ENCODE measurements at places on chromosomes 7 and 10. TPM values are rescaled to one million over a fixed set of nuclear protein-coding genes. Genes with fewer than 3 reads are reported as not detected.

RHOBTB1 gene
- total RNA-seq = 4.3 TPM

MYL10 gene
- total RNA-seq = not detected

BEND7 gene
- total RNA-seq = 33.2 TPM

TAF3 gene
- 5.8 TPM for total RNA-seq

SFXN4 gene
- total RNA-seq = 30.8 TPM

HYAL4 gene
- total RNA-seq = not detected

ZKSCAN1 gene
- 133 TPM for total RNA-seq

EGR2 gene
- total RNA-seq = 1.1 TPM

OR2AE1 gene
- not detected for total RNA-seq

AFAP1L2 gene
- total RNA-seq = 8.9 TPM

UCMA gene
- not detected for total RNA-seq

SLC13A1 gene
- 2.6 TPM for total RNA-seq

PWWP2B gene
- total RNA-seq = 55.3 TPM

MINDY4 gene
- total RNA-seq = 3.8 TPM

PNLIPRP3 gene
- not detected for total RNA-seq

CALCR gene
- not detected for total RNA-seq

GTF2IRD2 gene
- total RNA-seq = 17.3 TPM

SLC26A3 gene
- total RNA-seq = 3,814 TPM

GRCh38 chr7:103795107-103795506 lies 194.4 kb downstream of the RELN start:
- no peak for DNase-seq

DNA sequence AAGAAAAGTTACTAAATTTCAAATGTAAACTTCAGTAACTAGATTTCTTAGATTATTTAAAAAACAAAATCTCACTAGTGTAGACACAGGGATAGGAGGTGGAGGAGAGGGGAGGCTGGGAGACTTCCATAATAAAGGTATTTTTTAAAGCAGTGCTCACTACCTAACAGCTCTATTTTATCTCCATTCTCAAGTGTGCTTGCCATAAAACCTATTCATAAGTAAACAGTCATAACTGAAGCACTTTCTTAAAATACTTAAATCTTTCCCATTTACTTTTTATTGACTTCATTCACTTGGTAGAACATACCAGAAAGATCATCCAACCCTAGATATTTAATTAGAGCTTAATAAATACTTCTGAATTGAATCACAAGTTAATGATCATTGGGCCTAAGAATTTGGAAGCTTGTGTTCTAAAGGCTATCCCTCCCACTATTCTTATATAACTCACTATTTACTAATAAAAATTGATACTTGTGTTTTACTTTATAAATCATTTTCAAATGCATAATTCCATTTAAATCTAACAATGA lies 107.4 kb downstream of the SNX13 start:
- DNase-seq = no peak

- DNase-seq = no peak
Measured at GRCh38 chr7:105345003-105345402, 43.7 kb downstream of the SRPK2 start.

DNA sequence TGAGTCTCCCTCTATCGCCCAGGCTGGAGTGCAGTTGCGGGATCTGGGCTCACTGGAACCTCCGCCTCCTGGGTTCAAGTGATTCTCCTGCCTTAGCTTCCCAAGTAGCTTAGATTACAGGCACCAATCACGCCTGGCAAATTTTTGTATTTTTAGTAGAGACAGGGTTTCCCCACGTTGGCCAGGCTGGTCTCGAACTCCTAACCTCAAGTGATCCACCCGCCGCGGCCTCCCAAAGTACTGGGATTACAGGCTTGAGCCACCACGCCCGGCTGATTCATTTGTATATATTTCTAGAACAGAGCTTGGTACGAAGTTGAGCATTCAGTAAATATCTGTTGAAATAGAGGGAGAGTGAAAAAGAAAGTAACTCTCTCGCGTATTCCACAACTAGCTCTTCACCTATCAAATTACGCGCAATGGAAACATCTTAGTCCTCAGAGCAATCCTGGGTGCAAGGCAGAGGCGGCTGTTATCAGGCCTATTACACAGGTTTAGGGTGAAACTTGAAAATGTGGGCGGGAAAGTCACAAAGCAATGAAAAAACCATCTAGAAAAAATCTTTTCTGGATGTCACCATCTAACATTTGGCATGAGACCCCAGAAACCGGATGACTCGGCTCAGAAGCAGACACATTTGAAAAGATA lies 707 bp upstream of the GHITM start:
- peak; percentile 59 for DNase-seq

DNA sequence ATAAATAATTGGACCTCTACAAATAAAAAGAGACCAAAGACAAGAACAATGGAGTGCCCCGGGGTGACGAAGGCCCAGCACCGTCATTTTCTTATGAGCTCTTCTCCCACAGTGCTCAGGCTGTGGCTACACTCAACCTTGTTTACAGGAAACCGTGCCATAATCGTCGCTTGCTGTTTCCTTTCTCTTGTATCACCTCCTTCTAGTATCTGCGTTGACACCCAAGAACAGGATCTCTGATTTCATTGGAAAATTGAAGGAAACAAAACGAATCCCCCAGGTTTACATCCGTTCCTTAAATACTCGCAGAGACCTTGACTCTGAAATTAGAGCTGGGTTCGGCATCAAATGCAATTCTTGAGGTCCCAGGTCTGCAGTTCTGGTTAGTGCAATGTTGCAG lies 1.7 kb upstream of the IGFBP3 start:
- DNase-seq = no peak

- DNase-seq = peak; percentile 27
Measured at GRCh38 chr10:79022565-79023230, 46.1 kb upstream of the ZMIZ1 start.

- no peak for DNase-seq
Measured at GRCh38 chr7:44768628-44769371, 20.2 kb downstream of the ZMIZ2 start.

DNA sequence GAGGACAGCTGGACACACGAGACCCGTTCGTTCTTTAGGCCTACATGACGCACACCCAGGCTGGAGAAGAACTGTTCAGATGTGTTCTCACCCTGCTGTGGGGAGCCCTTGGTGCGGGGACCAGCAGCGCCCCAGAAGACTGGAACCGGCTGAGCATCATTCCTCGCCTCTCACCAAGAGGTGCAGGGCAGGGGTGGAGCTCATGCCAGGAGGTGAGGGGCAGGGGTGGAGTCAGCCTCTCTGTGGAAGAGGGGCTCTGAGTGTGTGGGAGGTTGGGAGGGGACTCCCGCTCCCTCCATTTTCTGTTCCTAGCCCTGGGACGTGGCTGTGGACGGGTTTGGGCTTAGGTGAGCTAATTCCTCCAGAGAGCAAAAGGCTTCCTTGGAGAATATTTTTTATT lies 66.0 kb upstream of the SHH start:
- no peak for DNase-seq

- no peak for DNase-seq
Measured at GRCh38 chr7:20395104-20395503, 64.4 kb downstream of the ITGB8 start.

DNA sequence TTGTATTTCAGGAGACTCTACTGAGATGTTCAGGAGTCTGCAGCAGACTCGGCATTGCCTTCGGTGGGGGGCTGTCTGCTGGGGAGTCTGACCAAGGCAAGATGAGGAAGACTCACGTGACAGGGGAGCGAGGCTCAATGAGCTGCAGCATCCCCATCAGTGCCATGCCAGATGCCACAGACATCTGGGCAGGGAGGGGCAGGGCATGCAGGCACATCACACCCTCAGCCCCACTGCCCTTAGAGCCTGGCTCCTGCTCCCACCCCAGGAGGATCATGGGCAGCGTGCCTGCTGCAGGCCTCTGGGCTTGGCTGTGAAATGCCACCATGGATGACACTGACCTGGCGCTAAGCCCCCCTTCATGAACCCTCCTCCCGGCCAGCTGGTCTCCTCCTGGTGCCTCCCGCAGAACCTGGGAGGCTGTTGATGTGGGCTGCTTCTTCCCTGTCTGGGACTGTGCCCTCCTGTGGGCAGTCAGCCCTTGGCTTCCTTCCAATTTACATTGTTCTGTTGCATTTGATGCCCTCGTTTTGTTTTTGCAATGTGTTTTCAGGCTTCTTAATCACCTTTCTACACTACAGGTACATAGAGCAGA lies 235.0 kb downstream of the PAXIP1 start:
- no peak for DNase-seq

DNA sequence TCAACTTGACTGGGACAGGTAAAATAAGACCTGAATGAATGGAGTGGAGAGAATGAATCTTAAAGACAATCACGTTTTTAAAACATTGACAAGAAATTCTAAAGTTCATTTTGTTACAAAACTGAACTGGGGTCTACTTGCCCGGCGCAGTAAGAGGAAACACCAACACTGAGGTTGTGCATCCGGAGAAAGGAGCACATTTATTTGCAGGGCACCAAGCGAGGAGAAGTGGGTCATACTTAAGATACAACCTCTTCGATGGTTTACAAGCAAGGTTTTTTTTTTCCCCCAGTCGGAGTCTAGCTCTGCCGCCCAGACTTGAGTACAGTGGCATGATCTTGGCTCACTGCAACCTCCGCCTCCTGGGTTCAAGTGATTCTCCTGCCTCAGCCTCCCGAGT lies 3.4 kb upstream of the REPIN1 start:
- DNase-seq = peak; percentile 13

DNA sequence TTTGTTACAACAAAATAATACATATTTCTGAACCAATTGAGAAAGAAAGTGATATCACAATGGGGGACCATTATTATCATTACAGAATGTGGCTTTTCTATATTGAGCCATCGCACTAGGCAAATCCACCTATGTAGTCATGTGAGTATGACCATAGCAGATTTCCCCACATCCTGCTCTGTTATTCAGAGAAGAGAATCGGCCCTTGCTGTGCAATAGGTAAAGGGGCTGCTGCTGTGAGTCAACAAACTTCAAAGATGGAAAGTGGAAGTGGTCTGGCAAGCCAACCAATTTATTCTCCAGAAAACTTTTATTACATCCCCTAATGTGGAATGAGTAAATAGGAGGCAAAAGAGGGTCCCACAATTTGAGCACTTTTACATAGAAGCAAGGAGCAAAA lies 573.4 kb downstream of the ETV1 start:
- DNase-seq = no peak

DNA sequence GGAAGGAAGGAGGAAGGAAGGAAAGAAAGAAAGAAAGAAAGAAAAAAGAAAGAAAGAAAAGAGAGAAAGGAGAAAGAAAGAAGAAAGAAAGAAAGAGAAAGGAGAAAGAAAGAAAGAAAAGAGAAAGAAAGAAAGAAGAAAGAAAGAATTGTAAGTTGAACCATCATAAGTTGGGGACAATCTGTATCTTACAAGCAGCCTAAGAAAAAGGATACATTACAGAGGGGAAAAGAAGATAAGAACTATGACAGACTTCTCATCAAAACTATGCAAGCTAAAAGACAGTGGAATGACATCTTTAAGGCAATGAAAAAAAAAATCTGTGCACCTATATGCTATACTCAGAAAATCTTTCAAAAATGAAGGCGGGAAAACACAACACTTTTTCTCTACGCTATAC lies 50.3 kb upstream of the SP4 start:
- no peak for DNase-seq

DNA sequence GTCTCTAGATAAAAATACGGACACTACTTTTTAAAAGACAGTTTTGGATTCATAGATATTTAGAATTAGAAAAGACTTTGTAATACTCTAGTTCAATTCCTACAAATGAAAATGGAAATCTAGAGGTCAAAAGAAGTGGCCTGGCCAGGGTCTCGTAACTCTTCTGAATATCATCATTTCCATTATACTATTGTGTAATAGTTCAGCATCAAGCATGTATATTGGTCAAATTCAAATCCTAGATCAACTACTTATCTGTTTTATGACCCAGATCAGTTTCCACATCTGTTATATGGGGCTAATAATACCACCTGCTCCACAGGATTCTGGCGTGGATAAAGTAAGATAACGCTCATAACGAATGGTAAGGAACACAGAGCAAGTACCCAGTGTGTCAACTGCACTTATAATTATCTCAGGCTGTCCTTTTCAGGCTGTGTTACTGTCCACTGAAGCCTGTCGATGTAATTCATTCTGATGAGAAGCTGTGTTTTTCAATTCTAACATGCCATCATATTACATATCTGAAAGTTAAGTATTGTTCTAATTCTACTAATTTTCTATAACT lies 54.3 kb downstream of the ARHGAP21 start:
- no peak for DNase-seq

- no peak for DNase-seq
Measured at GRCh38 chr7:129494041-129494440, 8.3 kb upstream of the SMKR1 start.

GRCh38 chr10:49751216-49751615 lies 10.9 kb downstream of the OGDHL start:
- no peak for DNase-seq

GRCh38 chr7:116524609-116525297 lies at the start of gene CAV1:
CAV1 (plus strand) TSS chr7:116525036; CDS start chr7:116525063, 27 bp downstream.
- DNase-seq = peak; percentile 81

- DNase-seq = peak; percentile 63
Measured at GRCh38 chr7:106056513-106057203, 55.5 kb downstream of the SYPL1 start.

GRCh38 chr7:152013230-152013629 lies 12.2 kb upstream of the GALNT11 start:
- DNase-seq = no peak

DNA sequence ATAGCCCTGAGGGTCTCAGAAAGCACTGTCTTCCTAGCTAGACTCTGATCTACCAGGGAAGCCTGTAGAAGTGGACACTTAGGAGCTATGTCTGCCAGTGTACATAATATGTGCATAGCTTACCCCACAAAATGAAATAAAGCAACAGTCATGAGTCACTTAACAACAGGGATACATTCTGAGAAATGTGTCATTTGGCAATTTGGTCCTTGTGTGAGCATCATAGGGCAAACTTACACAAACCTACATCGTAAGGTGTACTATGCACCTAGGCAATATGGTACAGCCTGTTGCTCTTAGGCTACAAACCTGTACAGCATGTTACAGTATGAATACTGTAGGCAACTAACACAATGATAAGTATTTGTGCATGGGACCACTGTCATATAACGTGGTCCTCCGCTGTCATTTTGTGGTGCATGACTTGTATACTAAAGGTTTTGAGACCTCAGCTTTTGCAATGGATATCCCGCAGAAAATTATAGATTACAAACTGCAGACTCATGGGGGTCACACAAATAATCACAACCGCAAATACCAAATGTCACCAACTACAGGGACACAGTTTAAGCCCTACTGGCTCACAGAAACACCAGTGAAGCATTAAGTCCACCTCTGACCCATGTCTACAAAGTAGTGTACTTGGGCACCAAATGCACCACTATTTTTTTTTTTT lies 1.7 kb downstream of the URGCP start:
- DNase-seq = no peak

DNA sequence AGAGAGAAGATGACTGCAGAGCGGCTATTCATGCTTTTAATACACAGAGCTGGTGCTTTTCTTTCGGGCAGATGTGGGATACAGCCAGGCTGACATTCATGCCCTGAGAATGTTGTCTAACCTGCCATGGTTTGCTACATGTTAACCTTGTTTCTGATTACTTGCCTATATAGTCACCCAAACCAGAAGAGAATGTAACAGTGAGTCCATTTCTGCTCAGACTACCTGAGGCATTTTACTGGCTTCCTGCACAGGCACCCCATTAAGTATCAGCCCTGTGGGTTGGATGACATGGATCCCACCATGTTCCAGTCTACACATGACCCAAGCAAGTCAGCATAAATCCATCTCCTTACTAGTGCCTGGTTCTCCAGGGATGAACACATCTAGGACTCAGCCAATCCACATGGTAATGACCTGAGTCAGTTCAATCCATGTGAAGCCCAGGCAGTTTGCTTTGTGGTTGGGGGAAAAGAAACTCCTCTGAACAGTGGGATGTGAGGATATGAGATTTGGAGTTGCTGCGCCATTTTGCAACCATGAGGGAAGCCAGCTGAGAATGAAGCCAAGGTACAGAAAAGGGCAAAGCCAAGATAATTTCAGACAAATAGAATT lies 55.7 kb upstream of the MKX start:
- no peak for DNase-seq
